ENCODE measurements at places on chromosomes 7 and 10. TPM values are rescaled to one million over a fixed set of nuclear protein-coding genes. Genes with fewer than 3 reads are reported as not detected.

- DNase-seq = no peak
Observed at GRCh38 chr10:58771863-58772262, 259.2 kb downstream of the BICC1 start.

GRCh38 chr7:45609180-45609579 is 35.0 kb downstream of the ADCY1 start:
- peak; percentile 58 for DNase-seq

GRCh38 chr7:5661942-5662341 is 119.5 kb downstream of the RNF216 start:
- DNase-seq = no peak

DNA sequence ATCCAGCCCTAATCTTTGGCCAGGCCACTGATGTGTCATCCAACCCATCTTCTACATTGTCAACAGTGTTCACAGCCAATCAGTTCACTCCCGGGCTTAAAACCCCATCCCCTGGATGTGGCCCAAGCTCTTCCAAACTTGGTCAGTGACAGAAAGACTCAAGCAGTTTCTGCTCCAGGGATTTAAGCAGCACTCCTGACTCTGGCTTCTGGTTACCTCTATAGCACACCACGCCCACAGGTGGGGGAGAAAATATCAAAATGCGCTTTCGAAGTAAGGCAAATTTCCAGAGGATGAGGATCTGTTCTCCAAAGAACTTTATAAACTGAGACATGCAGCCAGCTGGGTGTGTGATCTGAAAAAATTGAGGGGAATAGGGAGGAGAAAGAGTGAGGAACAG is 35.9 kb downstream of the DENND11 start:
- no peak for DNase-seq

GRCh38 chr7:157547611-157548010 is 210.8 kb downstream of the DNAJB6 start:
- no peak for DNase-seq

DNA sequence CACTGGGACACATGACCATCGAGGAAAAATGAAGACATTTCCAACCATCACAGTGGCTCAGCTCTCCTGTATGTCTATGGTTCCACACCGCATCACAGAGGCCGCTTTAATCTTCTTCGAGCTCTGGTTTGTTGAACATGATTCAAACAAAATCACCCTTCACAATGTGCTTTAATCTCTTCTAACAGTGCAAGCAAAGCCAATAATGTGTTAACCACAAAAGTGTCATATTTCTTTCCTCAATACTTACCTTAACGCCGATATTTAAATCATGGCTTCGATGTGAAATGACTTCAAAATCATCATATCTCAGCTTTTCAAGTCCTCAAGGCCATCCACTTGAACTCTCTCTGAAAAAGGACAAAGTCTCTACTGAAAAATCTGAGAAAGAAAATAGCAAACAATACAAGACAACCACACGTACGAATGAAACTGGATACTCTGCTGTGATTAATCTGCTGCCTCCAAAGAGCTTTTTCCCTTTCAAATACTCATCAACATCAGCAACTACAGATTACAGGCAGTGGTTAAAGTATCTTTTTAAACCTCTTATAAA is 23.0 kb upstream of the SVIL start:
- no peak for DNase-seq

DNA sequence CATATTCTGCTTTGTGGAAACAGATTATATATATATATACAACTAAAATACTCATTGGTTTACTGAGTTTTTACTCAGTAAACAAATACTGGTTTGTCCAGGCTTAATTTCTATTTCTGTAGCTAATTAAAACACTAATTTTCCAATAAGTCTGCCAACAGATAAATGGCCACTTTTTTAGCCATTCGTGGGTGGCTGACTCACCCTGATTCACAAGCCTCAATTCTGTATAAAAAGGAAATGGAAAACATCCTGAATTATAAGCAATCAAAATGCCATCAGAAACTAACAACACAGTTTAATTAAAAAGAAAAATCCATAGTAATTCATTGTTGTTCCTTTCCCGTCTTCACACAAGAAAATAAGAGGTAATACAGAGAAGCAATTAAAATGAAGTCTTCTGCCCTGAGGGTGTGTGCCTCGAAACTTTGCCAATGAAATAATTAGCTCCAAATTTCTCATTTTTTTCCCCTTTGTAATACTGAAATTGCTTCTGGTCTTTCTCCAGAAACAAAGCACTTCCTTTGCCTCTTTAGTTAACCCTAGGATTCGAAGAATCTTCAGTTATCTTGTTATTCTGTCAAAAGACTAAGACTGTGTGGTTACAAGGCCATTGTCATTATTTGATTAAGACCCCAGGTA is 118.7 kb upstream of the PTN start:
- DNase-seq = no peak

DNA sequence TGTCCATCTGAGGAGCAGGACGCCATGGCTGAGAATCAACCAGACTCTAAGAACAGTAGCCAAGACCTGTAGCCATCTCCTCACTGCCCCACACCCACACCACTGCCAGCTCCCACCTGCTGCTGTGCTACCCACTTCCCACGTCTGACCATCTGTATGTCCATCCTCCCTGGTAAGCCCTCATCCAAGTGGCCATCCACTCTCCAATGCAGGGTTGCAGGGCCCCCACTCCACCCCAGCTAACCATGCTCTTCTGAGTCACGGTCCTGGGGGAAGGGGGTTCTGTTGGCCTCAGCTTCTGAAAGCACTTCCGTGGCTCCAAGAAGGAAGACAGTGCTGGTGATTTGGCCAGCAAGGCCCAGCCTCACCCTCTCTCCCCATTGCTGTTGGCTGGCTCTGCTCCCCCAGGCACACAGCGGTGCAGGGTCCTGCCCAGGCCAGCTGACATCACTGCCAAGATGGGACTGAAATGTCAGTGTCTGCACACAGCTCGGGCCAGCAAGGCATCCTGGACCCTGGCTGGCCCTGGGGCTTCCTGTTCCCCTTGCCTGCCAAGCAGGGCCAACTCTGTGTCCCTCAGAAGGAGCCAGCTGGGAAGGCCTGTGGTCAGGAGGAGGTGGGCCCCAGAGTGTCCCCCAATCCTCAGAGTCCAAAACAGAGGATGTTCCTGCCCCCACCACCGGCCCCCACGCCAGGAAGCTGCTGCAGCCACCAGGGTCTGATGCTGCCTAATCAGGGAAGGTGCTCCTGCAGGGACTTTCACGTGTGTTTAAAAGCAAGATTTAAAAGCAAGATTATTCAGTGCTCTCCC is 17.5 kb downstream of the RASGEF1A start:
- peak; percentile 3 for DNase-seq

GRCh38 chr10:5504146-5505072 is 5.0 kb upstream of the CALML5 start:
- DNase-seq = no peak

GRCh38 chr10:87753995-87754866 is 63.8 kb downstream of the ATAD1 start:
- no peak for DNase-seq

DNA sequence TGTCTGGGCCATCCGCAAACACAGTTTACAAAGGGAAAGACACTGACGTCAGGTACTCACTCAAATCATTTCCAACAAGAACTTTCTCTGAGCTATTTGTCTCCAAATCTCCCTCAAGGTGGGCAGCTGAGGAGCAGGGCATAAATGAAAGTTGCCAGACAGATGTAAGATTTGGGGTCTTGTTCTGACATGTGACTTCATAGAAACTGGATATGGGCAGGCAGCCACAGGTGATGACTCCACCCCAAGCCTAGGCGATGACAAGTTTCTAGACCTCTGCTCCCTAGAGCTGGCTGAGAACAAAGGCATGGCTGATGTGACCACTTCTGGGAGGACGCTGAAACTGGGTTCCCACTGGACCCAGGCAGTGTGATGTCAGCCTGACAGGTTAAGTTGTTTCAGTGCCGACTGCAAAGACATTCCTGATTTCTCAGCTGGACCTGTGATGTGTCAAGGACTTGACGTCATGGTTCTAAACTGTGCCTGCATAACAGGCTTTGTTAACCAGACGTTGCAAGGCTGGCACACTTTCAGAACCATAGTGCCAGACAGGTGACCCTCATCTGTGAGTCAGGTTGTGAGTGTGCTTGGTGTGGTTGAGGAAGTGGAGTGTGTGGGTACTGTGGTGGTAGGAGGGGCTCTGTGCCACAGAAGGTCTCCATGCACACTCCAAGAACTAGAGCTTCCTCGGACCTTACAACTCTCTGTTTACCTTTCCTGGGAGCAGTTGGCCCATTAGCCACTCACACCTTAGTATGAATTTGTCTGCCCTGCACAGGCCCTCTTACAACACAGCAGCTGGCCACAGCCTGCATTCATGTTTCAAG is 39.9 kb upstream of the EBF3 start:
- DNase-seq = no peak

DNA sequence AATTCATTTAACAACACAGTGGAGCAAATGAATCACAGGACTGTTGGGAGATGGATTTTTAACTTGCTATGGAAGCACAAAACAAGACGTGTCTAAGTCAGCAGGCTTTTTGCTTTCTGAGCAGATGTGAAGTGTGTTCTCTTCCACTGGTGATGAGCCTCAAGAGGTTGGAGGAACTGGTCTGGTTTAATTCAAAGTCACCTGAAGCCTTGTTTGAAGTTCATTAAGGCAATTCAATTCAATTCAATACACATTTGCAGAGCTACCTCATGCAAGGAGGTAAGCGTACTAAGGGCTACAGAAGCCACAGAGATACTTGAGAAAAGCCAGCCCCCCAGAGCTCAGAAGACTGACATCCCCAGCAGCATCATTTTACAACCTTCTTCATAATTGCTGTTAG is 68.4 kb upstream of the PALS2 start:
- DNase-seq = no peak

DNA sequence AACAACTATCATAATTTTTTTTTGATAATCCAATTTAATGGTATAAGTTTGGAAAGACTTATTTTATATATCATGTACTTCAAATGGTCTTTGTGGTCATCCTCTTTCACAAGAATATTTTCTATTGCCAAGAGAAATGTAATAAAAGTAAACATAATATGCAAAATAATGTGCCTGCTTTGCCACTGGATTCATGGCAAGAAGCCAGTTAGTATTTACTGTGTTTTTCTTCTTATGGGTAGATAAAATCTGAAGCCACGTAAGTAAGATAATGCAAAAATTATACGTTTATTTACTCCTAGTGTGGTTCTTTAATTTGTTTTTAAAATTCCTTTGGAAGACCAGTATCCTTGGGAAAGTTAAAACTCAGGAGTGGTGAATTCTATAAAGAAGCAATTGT is 258.5 kb downstream of the ARL4A start:
- no peak for DNase-seq

GRCh38 chr10:72690071-72690755 is 1.7 kb upstream of the MCU start:
- no peak for DNase-seq

Gene ATP5MK
- total RNA-seq = 127 TPM

Gene GPR85
- total RNA-seq = not detected

Gene ALDH18A1
- total RNA-seq = 62.9 TPM

Gene HOXA5
- 0.81 TPM for total RNA-seq

Gene SMKR1
- total RNA-seq = 1.4 TPM

Measured in pancreas (tissue), 10 donors.